Ascending aorta (tissue), 2 donors: ENCODE measurements at places on chromosomes 12 and 14.
A peak's percentile ranks its signal among the peaks of the same experiment; 100 is the strongest.

GRCh38 chr14:53306267-53306721, 153.2 kb upstream of the DDHD1 start:
- DNase-seq = peak; percentile 70

DNA sequence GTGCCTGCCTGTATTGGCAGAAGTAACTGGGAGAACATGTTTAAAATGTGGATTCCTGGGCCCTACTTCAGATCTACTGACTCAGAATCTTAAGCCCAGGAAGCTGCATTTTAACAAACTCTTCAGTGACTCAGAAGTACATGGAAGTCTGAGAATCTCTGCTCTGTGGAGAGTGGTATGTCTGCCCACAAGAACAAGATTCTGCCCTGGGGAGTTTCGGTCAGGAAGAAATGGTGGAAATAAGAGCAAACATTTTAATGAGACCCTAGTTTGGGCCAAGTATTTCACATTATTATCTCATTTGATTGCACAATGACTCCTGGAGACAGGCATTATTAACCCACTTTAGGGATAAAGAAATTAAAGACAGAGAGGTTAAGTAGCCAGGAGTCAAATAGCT, 8.2 kb downstream of the ALDH1L2 start:
- DNase-seq = no peak

- DNase-seq = peak; percentile 91
Observed at GRCh38 chr14:93112891-93113677, 2.6 kb downstream of the ITPK1 start.

GRCh38 chr12:53645165-53645564, 19.0 kb upstream of the ATF7 start:
- DNase-seq = no peak

GRCh38 chr12:125159702-125160101, 94.5 kb downstream of the AACS start:
- no peak for DNase-seq

- no peak for DNase-seq
Observed at GRCh38 chr14:87148655-87149054, 844.3 kb downstream of the GALC start.

DNA sequence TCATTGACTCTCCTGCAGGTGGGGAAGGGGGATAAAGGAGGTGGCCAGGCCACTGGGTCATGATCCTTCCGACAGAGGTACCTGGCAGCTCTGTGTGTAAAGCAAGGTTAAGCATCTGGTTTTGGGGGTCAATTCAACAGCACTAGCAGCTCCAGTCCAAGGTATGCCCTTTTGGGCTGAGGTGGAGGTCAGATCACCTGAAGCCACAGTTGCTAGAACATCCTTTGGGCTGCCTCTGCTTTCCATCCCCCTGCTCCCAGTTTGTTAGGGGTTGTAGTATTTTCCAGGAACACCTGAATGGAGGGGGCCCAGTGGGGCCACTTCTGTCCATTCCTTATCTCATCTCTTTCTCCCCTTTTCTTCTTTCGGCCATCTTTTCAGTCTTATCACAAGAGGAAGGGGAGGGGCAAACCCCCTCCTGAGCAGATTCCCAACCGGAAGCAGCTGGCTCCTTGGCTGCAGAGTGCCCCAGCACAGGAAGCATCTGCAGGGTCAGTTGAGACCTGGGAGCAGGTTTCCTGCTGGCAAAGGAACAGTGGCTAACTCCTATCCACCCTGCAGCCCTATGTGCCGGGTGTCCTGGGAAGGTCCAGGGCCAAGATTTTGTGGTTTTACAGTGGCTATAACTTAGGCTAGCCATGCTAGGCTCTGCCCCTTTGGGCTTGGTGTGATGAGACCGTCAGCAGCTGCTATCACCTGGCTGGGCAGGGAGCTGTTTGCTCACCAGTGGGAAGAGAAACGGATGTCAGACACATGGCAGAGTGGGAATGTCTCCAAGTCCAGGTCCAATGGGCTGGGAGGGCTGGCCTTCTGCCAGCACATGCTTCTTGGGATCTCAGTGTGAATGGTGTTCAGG, 40.2 kb downstream of the SH2B3 start:
- peak; percentile 63 for DNase-seq

DNA sequence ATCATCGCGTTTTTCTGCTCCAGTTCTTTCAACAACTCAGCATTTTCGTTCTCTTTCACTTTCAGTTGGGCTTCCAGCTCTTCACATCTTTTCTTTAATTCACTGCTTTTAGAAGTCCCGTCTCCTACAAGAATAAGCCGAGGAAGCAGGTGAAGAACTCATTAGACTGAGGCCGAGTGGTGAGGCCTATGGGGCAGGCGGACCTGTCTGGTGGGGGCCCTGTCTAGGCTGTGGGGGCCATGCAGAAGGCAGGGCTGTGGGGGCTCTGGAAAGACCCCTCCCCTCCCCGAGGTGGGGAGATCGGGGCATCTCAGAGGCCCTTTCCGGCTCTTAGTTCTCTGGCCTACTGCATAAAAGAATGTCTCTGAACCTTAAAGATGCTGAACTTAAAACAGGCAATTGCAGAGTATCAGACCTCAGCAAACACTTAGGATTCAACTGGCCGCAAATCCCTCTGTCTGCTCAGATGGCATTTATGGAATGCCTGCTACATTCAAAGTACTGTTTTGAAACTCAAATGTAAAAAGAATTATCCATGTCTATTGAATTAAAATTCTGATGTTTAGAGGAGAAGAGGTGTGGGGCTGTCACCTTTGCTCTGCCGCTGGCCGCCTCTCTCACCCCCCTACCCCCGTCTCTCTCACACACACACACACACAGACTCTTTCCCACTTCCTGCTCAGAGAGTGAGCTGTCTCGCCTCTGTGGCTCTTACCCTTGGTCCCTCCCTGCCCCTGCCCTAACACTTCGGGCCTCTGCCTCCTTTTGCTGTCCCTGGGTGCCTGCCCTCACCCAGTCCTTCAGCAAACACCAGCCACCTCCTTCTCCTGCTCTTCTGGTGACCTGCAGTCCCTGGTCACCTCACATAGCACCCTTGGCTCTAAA, 34.7 kb downstream of the CCDC92 start:
- DNase-seq = no peak

DNA sequence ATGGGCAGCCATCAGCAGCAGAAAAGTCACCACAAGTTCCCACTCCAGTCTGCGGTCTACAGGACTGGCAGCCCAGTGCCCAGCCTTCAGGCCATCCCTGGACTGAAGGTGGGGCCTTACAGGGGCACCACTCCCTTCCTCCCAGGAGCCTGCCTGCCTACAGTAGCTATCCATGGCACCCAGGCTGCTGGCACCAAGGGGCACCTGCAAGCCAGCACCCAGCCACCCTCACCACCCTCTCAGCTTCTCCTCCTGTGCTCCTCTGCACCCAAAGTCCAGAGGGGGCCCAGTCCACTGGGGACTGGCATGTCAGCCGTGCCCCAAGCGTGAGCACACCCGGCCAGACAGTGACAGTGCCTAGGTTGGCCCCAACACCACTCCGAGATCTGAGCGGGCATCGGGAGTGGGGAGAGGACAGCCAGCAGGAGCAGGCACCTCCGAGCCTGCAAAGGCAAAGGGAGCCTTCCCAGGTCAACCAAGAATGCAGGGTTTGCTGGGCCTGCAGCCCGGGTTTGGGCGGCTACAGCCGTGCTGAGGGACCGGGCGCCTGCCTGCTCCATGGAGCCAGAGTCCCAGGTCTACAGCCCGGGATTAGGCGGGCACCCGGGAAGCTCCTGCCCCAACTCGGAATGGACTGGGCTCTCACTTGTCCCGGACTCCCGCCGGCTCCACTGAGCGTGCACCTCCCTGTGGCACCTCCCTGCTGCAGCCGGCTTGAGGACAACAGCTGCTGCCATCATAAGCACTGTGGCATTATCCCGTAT, 8.1 kb upstream of the OR6C65 start:
- DNase-seq = no peak

GRCh38 chr12:71591601-71592000, 72.0 kb downstream of the ZFC3H1 start:
- DNase-seq = no peak

DNA sequence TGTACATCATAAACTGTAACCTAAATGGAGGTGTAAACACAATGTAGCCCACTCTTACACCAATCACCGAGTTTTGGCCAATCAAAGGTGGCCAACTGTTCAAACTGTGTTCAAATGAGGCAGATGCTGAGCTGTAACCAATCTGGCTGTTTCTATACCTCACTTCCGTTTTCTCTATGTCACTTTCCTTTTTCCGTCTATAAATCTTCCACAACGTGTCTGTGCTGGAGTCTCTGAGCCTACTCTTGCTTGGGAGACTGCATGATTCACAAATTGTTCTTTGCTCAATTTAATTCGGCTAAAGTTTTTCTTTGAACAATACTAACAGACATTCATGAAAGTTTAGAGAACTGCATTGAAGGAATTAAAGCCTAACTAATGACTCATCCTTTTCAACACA, 547.1 kb upstream of the USP15 start:
- no peak for DNase-seq

DNA sequence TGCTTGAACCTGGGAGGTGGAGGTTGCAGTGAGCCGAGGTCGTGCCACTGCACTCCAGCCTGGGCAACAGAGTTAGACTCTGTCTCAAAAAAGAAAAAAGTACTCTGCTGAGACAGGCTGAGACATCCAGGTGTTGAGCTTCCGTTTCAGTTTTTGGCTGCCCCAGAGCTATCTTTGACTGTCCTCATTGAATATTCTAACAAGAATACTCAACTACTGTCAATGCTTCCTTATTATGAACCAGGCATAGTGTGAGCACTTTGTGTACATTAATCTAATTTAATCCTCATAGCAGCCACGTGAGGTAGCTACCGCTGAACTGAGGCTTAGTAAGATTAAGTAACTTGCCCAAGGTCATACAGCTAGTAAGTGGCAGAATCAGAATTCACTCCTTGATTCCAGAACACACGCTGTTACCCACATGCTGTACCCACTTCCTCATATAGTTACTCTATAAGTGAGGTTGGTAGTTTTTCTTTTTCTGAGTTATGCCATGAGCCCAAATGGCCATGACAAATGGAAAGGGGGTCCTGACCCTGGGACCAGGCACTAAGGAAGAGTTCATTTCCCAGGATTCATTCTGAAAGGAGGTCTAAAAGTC, 11.3 kb downstream of the ALDH1L2 start:
- no peak for DNase-seq

GRCh38 chr12:69873429-69873828, 48.4 kb downstream of the MYRFL start:
- DNase-seq = no peak

- DNase-seq = no peak
Observed at GRCh38 chr12:48189331-48190125, 6.1 kb downstream of the CCDC184 start.

DNA sequence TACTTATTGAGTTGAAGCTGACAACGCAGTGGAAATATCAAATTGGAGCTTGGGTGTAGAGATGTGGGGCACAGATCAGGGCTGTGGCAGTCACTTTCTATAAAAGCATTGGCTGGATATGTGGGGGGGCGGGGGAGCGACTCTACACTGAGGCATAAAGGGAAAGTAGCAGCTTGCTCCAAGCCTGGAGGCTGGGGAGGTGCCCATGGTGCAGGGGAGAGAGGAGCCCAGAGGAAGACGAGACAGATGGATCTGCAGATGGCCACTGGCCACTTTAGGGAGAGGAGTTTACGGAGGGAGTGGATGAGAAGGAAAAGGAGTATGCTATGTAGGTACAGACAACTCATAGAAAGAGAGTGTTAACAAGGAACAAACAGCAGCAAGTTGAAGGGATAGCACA, 13.5 kb upstream of the NGB start:
- DNase-seq = no peak

DNA sequence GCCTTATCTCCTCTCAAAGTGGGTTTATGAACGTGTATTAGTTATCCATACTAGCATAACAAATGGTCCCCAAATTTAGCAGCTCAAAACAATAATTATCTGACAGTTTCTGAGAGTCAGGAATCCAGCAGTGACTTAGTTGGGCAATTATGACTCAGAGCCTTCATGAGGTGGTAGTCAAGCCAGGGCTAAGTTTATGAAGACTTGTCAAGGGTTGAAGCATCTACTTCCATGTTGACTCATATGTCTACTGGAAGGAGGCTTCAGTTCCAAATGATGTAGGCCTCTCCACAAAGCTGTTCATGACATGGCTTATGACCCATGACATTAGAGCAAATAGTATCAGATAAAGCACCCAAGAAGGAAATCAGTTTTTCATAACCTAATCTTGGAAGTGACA, 73.2 kb downstream of the IPO8 start:
- no peak for DNase-seq

- no peak for DNase-seq
Observed at GRCh38 chr14:57870686-57871457, 5.0 kb upstream of the SLC35F4 start.

GRCh38 chr12:88996200-88996788, 356.0 kb downstream of the DUSP6 start:
- DNase-seq = no peak

DNA sequence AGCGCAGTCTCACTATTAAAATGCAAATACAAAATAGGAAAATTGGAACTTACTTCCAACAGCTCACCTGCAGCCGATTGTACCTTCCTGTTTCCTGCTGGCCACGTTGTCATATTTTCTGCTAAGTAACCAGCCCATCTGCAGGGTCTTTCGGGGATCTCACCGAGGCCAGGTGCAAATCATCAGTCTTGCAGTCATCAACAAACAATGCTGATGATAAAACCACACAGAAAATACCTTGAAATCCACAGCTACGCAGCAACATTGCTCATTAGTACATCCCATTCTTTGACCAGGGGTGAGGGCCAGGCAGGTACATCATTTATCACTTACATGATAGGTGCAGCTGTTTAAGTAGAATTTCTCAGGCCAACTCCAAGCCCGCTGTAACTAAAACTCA, 406.9 kb downstream of the TMEM121 start:
- no peak for DNase-seq

DNA sequence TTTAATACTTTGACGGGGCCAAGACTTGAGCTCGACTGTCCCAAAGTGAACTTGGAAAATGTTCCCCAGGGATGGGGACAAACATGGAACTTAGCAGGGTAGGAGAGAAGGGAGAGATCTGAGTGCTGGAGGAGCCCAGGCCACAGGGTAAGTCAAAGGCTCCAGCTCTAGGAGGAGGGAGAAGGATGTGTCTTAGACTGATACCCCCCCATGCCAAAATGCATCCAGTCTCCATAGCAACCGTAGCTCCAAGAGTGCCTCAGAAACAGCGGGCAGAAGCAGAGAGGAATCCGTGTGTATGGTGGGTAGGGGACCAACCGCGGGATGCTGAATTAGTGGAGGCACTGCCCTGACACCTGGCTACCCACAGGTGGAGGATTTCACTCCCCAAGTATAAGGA, 845 bp upstream of the AGAP2 start:
- no peak for DNase-seq

- DNase-seq = no peak
Observed at GRCh38 chr12:58995666-58996363, 75.5 kb upstream of the LRIG3 start.

GRCh38 chr14:39229601-39230110, 4.1 kb upstream of the MIA2 start:
- DNase-seq = no peak
